ENCODE measurements at places on chromosomes 12 and 14.

DNA sequence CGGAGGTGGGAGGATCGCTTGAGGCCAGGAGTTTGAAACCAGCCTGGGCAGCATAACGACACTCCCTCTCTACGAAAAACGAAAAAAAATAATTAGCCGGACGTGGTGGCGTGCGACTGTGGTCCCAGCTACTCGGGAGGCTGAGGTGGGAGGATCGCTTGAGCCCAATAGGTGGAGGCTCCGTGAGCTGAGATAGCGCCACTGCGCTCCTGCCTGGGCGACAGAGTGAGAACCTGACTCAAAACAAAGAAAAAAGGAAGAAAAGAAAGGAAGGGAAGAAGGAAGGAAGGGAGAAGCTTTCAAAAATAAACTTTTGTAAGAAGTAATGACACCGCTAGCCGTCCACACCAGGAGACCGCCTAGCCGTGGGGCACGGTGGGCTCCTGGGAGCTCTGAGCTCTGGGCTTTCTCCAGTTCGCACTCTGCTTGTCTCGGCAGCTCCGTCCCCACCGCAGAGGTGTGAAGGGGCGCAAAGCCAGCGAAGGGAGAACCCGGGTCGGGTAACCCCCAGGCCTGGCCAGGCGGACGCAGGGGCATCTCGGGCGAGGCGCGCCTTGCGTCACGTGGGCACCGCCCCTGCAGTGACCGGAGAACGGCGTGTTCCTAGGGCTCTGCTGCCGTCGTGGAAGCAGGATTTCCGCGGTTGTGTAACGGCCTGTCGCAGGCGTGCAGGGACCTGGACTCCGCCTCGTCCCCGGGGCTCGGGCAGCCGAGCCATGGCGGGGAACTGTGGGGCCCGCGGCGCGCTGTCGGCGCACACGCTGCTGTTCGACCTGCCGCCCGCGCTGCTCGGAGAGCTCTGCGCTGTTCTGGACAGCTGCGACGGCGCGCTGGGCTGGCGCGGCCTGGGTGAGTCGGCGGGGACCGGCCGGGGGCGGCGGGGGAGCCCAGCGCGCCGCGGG lies at the start of gene IRAK3:
Gene IRAK3 (plus strand): TSS at position 631 of the 902 bp plus-strand sequence. CDS start 86 bp downstream, at position 717.
- DNase-seq, result no peak

- DNase-seq, result no peak
Observed at GRCh38 chr12:32455607-32456071, 56.3 kb downstream of the FGD4 start.

- no peak for DNase-seq
Observed at GRCh38 chr12:115771065-115771464, 506.4 kb downstream of the MED13L start.

GRCh38 chr12:7395950-7396349 lies 48.0 kb downstream of the CD163L1 start:
- DNase-seq, result no peak

DNA sequence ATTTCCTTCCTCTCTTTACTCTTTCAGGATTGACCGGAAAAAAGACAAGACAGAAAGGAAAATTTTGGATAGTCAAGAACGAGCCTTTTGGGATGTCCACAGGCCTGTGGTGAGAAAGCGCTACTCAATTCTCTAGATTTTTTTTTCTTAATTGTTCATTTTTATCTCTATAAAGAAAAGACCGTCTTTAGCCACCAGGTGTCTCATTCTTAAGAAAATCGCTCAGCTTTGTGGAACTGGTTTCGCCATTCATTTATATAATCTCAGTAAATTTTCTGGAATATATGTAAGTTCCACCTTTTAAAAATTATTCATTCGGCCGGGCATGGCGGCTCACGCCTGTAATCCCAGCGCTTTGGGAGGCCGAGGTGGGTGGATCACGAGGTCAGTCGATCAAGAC lies 421.1 kb downstream of the DPF3 start:
- DNase-seq, result no peak

- DNase-seq, result no peak
Observed at GRCh38 chr12:107514887-107515445, 170.6 kb upstream of the PWP1 start.

GRCh38 chr12:106120519-106121105 lies 18.1 kb downstream of the NUAK1 start:
- DNase-seq, result no peak

- no peak for DNase-seq
Observed at GRCh38 chr14:75558440-75558839, 20.0 kb upstream of the FLVCR2 start.

GRCh38 chr14:62886461-62886860 lies 158.8 kb downstream of the KCNH5 start:
- no peak for DNase-seq

- DNase-seq, result no peak
Observed at GRCh38 chr12:28456934-28457710, 266.9 kb downstream of the CCDC91 start.

GRCh38 chr14:78143489-78144145 lies 26.6 kb upstream of the NRXN3 start:
- DNase-seq, result no peak

All from stimulated activated CD8-positive, alpha-beta memory T cell treated with anti-CD3 and anti-CD28 coated beads, Interleukin-15, amount 100 ng/mL, for 4 hours (primary cell).